ENCODE measurements at places on chromosomes 7 and 10.

DNA sequence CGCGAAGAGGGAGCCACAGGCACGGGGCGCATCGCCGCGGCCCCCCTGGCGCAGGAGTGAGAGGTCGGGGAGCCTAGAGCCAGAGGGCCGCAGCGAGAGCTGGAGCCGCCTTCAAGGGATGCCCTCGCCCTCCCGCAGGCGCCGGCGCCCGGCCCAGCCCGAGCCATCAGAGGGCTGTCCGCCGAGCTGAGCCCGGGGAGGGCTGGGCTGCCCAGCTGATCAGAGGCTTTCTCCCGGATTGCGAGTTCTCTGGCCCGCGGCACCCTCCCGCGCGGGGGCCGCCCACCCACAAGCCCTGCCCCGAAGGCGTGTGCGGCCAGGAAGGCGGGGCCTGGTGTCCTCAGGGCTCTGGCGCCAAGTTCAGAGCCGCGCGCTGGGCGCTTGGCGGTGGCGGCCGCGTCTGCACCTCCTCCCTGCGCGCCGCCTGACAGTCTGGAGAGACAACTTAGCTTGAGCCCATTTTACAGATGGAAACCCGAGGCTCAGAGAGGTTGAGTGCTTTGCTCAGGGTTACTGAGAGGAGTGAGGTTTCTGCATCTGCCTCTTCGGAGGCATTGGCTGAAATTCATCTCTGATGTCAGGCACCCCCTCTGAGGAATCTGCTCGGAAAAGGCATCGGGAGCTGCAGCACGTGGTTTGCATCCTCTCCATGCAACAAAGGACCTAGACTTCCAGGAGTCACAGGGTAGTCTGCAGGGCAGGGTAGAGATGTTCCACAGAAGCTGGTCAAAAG, 3.8 kb upstream of the ANTXRL start:
- peak; percentile 91 for DNase-seq

GRCh38 chr10:48568131-48568530, 36.7 kb downstream of the ARHGAP22 start:
- DNase-seq, result no peak

GRCh38 chr10:14415676-14416307, 85.1 kb upstream of the FRMD4A start:
- DNase-seq, result no peak

DNA sequence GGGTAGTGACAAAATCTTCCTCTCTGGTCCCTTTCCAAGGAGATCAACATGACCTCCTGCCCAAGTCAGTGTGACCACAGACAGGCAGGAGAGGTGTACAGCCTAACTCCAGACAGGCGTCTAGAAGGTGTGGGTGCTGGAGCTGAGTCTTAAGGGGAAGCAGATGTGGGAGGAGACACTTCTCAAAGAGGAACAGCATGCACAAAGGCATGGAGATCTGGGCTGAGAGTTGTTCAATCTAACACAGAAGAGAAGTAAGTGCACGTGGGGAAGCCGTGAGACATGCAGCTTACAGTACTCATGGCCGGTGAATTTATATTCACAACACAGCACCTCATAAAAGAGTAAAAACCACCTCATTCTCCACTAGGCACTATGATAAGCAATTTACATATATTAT, 23.8 kb upstream of the GSDME start:
- DNase-seq, result no peak

DNA sequence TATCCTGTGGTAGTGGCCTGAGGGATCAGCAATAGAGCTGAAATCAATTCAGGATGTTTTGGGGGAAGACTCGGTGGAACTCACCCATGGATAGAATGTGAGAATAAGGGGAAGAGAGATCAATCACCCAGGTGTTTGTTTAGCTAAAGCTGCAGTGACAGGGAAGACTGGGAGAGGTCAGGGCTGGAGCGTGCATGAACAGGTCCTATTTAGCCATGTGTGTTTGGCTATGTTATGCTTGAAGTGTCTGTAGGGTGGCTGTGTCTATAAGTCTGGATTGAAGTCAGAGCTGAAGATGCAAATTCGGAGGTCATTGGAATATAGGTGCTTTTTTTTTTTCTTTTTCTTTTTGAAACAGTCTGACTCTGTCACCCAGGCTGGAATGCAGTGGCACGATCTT, 4.6 kb downstream of the ATP6V1F start:
- DNase-seq, result no peak

GRCh38 chr7:119397156-119397555, 875.8 kb upstream of the KCND2 start:
- no peak for DNase-seq

DNA sequence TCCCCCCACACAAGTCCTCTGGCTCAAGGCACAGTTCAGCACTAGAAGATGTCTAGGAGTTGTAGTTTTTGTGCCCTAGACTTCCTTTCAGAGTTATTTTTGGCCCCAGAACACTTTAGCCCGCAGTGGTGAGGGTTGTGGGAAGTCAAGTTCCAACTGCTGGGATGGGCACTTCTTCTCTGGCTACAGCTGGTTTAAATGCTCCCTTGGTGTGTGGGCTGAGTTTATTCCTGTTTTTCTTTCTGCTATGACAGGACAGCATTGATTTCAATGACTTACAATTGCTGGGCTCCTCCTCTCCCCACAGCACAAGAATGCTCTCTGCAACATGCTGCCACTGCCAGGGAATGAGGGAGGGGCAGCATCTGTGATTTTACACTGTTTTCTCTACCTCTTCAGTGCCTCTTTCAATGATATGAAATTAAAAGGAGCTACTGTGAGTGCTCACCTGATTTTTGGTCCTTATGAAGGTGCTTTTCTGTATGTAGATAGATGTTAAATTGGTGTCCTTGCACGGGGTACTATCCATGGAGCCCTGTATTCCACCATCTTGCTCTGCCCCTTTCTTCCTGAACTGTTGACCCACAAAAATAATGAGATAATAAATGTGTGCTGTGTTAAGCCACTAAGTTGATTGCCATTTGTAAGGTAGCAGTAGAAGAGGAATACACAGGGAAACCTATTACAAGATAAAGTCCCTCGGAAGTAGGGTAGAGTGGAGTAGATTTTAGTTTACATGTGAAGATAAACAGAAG, 56.3 kb downstream of the SLC13A1 start:
- DNase-seq, result no peak

DNA sequence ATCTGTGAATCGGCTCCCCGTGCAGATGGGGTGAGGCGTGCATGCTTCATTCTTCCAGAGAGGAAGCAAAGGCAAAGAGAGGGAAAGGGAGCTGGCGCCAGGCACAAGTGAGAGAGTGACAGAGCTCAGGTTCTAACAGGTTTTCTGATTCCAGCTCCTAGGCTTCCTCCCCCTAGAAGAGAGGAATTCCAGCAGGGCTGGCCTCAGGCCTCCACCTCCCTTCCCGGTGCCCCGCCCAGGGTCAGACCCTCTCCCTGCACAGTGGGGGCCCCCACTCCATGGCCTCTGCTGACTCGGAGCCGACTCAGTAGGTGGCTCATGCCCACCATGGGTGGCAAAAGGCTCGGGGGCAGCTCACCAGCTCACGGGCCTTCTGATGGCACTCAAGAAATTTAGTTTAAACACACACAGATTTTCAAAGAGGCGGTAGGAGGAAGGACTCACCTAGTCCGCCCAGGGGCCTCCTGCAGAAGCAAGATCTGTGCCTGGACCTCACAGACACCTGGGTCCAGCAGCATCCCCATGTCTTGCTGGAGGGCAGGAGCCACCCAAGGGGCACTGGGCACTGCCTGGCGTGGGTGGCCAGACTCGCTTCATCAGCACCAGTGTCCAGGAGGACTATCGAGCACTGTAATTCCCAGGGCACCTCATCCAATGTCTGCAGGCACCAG, 183.5 kb downstream of the MAD1L1 start:
- peak; percentile 50 for DNase-seq
